ENCODE measurements at places on chromosomes 7 and 10. TPM values are rescaled to one million over a fixed set of nuclear protein-coding genes. Genes with fewer than 3 reads are reported as not detected.

DNA sequence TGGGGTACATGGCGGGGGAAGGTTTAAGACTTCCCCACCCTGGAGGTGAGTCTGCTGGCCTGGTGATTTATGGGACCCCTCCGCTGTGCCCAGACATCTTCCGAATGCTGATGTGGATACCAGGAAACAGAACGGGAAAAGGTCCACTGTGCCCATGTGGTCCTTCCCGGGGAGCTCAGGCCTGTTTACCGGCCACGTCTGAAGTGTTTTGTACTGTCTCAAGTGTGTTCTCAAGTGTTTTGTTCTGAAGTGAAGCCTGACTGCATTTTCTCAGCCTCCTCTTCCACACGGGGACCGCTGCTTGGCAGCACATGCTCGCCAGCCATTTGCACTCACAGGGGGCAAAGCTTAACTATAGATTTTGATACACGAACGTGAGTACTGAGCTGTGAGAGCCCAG, 127.2 kb downstream of the TEX36 start:
- H3K4me1 ChIP-seq: no peaks in the 10 kb centered on the region
- no peak for DNase-seq
- peaks cover 21% of the 10 kb centered on the region for H3K27me3 ChIP-seq

- H3K4me1 ChIP-seq: peaks cover 22% of the 10 kb centered on the region
- no peak overlapping the region for H3K27ac ChIP-seq
- peaks cover 4% of the 10 kb centered on the region for H3K36me3 ChIP-seq
- no peak overlapping the region for H3K4me3 ChIP-seq
These were observed 11.5 kb upstream of the SP8 start for GRCh38 chr7:20798081-20798693.

GRCh38 chr10:69092959-69093850, 5.3 kb downstream of the SRGN start:
- H3K4me1 ChIP-seq: peaks cover 60% of the 10 kb centered on the region
- peaks cover 20% of the 10 kb centered on the region for H3K36me3 ChIP-seq
- DNase-seq: peak; percentile 82
- peak overlapping the region; percentile 35 for H3K27ac ChIP-seq
- peak overlapping the region; percentile 92 for H3K4me3 ChIP-seq
- no peaks in the 10 kb centered on the region for H3K27me3 ChIP-seq

GRCh38 chr10:21529032-21529910, 3.8 kb upstream of the SKIDA1 start:
- DNase-seq: no peak
- H3K27ac ChIP-seq: no peak overlapping the region
- H3K36me3 ChIP-seq: peaks cover 3% of the 10 kb centered on the region
- peaks cover 48% of the 10 kb centered on the region for H3K4me1 ChIP-seq
- H3K4me3 ChIP-seq: no peak overlapping the region

DNA sequence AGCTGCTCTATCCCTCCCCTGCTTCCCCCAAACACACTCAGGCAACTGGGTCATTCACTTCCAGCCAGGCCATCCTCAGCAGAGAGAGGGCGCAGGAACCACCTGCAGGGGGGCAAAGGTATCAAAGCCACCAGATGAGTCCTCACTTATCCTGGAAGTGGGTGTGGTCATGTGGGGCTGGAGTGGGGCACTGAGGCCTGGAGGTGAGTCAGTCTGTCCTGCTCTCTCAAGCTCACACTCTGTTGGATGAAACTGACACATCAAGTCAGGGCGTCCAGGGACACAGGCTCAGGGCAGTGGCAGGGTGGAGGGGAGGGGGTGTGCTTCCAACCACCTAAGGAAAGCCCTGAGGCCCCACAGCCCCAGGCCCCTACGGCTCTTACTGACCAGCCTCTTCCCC, 8.0 kb upstream of the ELFN1 start:
- H3K27ac ChIP-seq: no peak overlapping the region
- no peak overlapping the region for H3K4me3 ChIP-seq
- no peak for DNase-seq
- no peaks in the 10 kb centered on the region for H3K36me3 ChIP-seq

ERCC6 gene
- 29.4 TPM for total RNA-seq

DNA sequence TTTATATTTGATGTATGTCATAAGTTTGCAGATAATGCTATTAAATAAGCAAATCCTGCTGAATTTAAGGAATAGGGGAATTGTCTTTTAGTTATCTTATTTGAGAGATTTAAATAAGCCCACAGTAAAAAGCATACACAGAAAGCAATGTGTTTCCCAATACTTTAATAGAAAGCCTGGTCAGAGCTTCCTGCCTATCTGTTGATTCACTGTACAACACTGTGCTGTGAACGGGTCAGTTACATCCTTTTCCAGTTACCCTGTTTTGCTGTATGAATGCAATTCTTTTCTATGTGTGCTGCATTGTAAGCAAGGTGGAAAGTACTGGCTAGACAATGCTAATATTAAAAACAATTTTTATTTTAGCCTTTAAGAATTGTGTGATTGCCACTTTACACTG, 81.2 kb downstream of the ANKRD7 start:
- H3K27me3 ChIP-seq: peaks cover 16% of the 10 kb centered on the region
- no peak for DNase-seq
- no peak overlapping the region for H3K27ac ChIP-seq

- no peak overlapping the region for H3K27ac ChIP-seq
- DNase-seq: no peak
- no peak overlapping the region for H3K4me3 ChIP-seq
- H3K4me1 ChIP-seq: peaks cover 47% of the 10 kb centered on the region
- no peaks in the 10 kb centered on the region for H3K36me3 ChIP-seq
These were observed 10.4 kb downstream of the C10orf105 start for GRCh38 chr10:71708897-71709882.

DNA sequence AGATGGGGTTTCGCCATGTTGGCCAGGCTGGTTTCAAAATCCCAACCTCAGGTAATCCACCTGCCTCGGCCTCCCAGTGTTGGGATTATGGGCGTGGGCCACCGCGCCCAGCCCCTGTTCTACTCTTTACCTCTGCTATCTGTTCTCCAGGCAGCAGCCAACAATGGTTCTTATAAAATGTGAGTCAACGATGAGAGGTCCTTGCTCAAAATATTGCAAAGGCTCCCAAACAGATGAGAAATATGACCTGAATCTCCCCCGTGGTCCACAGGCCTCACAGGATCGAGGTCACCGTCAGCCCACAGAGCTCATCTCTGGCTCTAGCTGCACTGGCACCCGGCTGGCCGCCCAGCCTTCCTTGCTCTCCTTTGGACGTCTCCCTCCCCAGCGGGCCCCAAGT, 62.0 kb upstream of the EGFR start:
- H3K36me3 ChIP-seq: no peaks in the 10 kb centered on the region
- no peak for DNase-seq
- no peaks in the 10 kb centered on the region for H3K4me1 ChIP-seq
- no peaks in the 10 kb centered on the region for H3K27me3 ChIP-seq
- H3K27ac ChIP-seq: no peak overlapping the region

DNA sequence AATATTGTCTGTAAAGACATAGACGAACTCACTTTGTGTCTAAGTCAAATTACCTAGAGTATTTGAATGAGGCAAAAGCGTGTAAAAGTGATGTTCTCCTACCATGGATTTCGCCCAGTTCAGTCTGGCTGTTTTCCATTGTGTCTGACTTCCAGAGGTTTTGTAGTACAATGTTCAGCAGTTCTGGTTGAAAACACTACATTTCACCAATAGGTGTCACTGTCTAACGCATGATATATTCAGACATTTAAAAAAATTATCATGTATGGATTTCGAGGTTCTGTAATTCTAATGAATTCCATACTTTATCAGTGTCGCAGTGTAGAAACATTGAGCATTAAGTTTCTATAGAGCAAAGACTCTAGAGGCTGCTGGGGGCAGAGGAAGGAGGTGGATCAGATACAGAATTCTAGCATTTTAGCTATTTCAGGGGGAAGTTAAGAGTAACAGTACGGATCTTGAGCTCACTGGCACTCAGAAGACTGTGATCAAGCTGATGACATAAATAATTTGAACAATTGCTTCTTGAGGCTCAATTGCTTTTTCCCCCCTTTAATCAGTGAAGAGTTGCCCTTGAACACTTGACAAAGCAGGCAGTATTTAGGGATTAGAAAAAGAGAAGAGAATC, 196.9 kb upstream of the RHOBTB1 start:
- no peak overlapping the region for H3K27ac ChIP-seq
- no peaks in the 10 kb centered on the region for H3K4me1 ChIP-seq
- DNase-seq: no peak
- no peaks in the 10 kb centered on the region for H3K27me3 ChIP-seq

DNA sequence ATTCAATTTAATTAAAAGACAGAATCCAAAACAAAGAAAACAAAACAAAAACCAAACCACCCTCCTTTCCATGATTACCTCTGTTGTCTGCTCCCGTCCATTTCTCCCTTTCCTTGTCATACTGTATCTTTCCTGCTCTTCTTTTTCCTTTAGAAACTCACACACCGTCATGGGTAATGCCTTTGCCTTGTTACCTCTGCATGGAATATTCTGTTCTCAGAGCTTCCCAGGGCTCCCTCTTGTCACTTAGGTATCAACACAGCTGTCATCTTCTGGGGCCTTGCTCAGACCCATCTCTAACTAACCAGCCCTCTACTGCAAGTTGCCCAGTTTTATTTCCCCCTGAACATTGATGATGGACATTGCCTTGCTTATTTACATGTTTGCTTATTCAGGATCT, 30.2 kb upstream of the GIMAP8 start:
- H3K27me3 ChIP-seq: no peaks in the 10 kb centered on the region
- no peak overlapping the region for H3K4me3 ChIP-seq
- H3K36me3 ChIP-seq: no peaks in the 10 kb centered on the region
- DNase-seq: no peak

ADAM12 gene
- total RNA-seq: 0.63 TPM

DNA sequence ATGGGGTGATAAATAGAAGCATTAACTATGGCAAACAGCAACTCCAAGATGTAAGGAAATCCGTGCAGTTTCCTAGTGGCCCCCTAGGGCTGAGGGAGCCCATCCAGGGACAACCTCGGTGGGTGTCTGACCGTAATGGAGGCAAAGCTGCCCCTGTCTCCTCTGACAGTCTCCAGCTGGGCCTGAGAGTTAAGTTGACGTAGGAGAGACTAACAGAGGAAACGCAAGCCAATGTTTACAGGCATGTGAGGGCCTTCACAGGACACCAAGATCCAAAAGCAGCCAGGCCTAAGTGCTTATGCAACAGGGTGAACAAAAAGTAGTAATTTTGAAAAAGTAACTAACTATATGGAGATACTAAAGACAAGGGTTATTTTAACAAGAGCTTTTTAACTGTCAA, 330.0 kb upstream of the C7orf33 start:
- DNase-seq: no peak
- H3K36me3 ChIP-seq: no peaks in the 10 kb centered on the region
- peaks cover 18% of the 10 kb centered on the region for H3K27me3 ChIP-seq
- H3K4me1 ChIP-seq: peaks cover 11% of the 10 kb centered on the region
- no peak overlapping the region for H3K27ac ChIP-seq

GRCh38 chr10:78600740-78601139, 468.0 kb upstream of the ZMIZ1 start:
- H3K36me3 ChIP-seq: no peaks in the 10 kb centered on the region
- DNase-seq: no peak
- no peaks in the 10 kb centered on the region for H3K27me3 ChIP-seq

TMEM213 gene
- total RNA-seq: not detected

- H3K27ac ChIP-seq: no peak overlapping the region
- no peaks in the 10 kb centered on the region for H3K27me3 ChIP-seq
- no peak overlapping the region for H3K4me3 ChIP-seq
- DNase-seq: no peak
These were observed 130.1 kb downstream of the RGS10 start for GRCh38 chr10:119412244-119413092.

APBB1IP gene
- 49.7 TPM for total RNA-seq

GRCh38 chr7:19290968-19291367, 145.7 kb upstream of the FERD3L start:
- no peak overlapping the region for H3K4me3 ChIP-seq
- no peak for DNase-seq
- H3K27me3 ChIP-seq: no peaks in the 10 kb centered on the region
- no peaks in the 10 kb centered on the region for H3K36me3 ChIP-seq
- no peaks in the 10 kb centered on the region for H3K4me1 ChIP-seq

DNA sequence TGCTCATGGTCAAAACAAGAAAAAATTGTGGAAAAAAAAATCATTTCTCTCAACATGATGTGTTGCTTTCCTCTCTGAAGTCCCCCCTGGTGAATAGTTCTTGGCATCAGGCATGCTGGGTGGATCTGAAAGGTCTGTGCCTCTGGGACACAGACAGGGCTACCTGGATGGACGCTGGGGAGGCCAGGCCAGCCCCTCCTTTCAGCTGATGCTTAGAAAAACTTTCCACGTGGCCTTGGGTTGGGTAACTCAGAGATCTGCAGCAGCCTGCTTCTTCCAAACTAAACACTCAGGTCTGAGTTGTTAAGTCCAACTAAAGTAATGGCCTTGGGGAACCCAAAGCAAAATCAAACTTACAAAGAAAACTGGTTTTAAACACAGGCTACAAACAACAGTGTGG, 113.0 kb downstream of the CCDC3 start:
- H3K27me3 ChIP-seq: peaks cover 19% of the 10 kb centered on the region
- peaks cover 3% of the 10 kb centered on the region for H3K36me3 ChIP-seq
- no peaks in the 10 kb centered on the region for H3K4me1 ChIP-seq
- no peak overlapping the region for H3K27ac ChIP-seq

NRP1 gene
- 0.84 TPM for total RNA-seq

DNA sequence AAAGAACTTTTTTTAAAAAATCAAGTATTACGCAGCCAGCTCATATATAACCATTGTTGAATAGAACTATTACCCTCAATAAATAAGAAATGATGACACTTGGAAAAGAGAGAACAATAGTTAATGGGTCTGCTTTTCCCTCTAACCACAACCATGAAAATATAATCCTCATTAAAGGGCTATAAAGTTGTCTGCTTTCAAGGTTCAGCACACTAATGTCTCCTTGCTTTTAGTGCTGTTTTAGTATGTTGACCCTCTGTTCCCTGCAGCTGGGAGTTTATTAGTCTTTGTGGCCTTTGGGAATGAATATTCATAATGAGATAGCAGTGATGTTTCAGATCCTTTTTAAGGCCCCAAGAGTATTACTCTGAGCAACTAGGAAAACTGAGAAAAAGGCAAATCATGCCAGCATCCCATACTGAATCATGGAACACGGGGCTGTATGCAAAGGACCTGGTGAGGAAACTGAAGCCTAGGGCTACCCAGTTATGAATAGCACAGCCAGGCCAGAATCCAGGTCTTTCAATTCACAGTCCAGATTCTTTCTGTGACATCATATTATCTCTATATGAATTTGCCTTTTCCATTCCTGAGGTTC, 332.0 kb upstream of the LRGUK start:
- H3K4me3 ChIP-seq: no peak overlapping the region
- no peak for DNase-seq
- H3K36me3 ChIP-seq: no peaks in the 10 kb centered on the region
- H3K27me3 ChIP-seq: no peaks in the 10 kb centered on the region
- no peak overlapping the region for H3K27ac ChIP-seq
- no peaks in the 10 kb centered on the region for H3K4me1 ChIP-seq

- H3K27me3 ChIP-seq: no peaks in the 10 kb centered on the region
- no peak for DNase-seq
- H3K36me3 ChIP-seq: no peaks in the 10 kb centered on the region
- no peak overlapping the region for H3K27ac ChIP-seq
- H3K4me3 ChIP-seq: no peak overlapping the region
These were observed 177.1 kb upstream of the PTER start for GRCh38 chr10:16259726-16260125.

Measured in activated T-cell treated with anti-CD3 and anti-CD28 coated beads, Interleukin-2, amount 50 U/mL, for 72 hours (primary cell).